ENCODE measurements at places on chromosomes 5 and 9.

DNA sequence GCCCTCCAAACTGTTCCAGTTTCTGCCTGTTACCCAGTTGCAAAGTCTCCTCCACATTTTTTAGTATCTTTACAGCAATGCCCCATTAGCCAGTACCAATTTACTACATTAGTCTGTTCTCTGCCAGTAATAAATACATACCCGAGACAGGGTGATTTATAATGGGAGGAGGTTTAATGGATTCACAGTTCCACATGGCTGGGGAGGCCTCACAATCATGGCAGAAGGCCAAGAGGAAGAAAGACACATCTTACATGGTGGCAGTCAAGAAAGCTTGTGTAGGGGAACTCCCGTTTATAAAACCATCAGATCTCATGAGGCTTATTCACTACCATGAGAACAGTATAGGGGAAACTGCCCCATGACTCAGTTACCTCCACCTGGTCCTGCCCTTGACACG, 600.7 kb upstream of the CDH6 start:
- H3K36me3 ChIP-seq = no peaks in the 10 kb centered on the region
- no peak for DNase-seq
- no peaks in the 10 kb centered on the region for H3K4me1 ChIP-seq
- no peak overlapping the region for H3K4me3 ChIP-seq

DNA sequence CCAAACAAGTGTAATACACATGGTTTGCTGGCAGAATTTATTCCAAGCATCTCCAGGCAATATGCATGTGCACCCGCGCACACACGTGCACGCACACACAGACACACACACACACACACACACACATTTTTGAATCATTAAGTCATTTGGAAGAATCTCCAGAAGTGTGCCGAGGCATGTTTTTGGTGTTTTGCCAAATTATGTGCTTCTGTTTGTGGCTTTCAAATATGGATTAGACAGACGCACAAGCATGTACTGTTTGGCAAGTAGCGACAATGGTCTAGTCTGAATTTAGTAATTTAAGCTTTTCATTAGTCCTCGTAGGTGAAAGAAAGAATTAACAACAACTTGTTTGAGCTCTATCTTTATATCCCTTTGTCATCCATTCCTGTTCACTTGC, 36.7 kb downstream of the NFIB start:
- peaks cover 87% of the 10 kb centered on the region for H3K4me1 ChIP-seq
- no peak overlapping the region for H3K27ac ChIP-seq
- no peak overlapping the region for H3K4me3 ChIP-seq
- no peaks in the 10 kb centered on the region for H3K27me3 ChIP-seq
- DNase-seq = no peak

- H3K27me3 ChIP-seq = no peaks in the 10 kb centered on the region
- H3K4me3 ChIP-seq = no peak overlapping the region
- no peak for DNase-seq
- peaks cover 87% of the 10 kb centered on the region for H3K4me1 ChIP-seq
Measured at GRCh38 chr5:124730381-124730780, 16.1 kb downstream of the ZNF608 start.

GRCh38 chr9:127776195-127776923, 2.1 kb downstream of the SH2D3C start:
- no peak overlapping the region for H3K27ac ChIP-seq
- H3K36me3 ChIP-seq = no peaks in the 10 kb centered on the region
- H3K4me3 ChIP-seq = peak overlapping the region; percentile 33
- no peaks in the 10 kb centered on the region for H3K27me3 ChIP-seq
- peaks cover 19% of the 10 kb centered on the region for H3K4me1 ChIP-seq

DNA sequence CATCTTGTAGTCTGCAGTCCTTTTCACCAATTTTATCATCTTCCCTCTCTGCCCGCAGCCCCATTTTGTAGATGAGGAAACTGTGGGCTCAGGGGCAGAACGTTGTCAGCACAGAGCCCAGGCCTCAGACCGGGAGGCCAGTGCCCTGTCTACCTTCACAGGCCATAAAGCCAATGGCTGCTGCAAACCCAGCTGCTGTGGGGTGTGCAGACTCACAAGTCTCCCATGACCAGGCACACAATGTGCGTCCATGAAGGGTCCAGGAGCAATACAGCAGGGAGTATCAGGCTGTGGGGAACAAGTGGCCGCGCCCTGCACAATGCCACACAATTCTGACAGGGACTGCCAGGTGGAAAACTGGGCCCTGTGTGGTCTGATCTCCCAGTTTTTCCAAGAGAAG, 71.0 kb downstream of the COL23A1 start:
- no peaks in the 10 kb centered on the region for H3K27me3 ChIP-seq
- no peak for DNase-seq
- H3K4me1 ChIP-seq = no peaks in the 10 kb centered on the region
- no peak overlapping the region for H3K4me3 ChIP-seq

DNA sequence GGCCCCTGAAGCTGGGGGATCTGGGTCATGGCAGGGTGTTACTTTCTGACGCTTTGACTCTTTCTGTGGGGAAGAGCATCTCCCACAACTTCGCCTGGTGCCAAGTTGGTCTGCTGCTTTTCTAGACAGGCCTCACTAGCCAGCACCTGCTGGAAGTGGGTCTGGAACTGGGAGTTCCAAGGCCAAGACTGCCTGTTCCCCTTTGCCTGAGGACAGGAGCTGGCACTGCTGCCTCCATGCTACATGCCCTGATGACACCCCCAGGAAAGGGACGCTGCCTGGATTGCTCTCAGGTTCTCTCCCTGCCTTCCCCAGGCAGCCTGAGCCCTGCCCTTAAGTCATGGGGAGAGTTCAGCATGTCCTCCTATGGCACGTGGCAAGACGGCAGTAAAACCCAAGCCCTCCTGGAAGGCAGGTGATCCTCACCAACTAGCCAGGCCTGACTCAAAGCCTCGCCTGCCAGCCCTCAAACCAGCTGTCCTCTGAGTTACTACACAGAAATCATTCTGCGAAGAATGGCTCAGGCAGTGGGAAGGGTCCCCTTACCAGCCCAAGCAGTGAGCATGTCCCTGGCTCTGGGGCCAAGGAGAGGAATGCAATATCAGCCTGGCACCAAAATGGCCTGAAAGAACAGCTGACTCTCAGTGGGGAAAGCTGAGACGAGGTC, 35.8 kb downstream of the SEC61B start:
- H3K4me3 ChIP-seq = no peak overlapping the region
- H3K27ac ChIP-seq = no peak overlapping the region
- no peaks in the 10 kb centered on the region for H3K27me3 ChIP-seq

GRCh38 chr5:79831381-79832309, 142.0 kb downstream of the CMYA5 start:
- H3K27ac ChIP-seq = no peak overlapping the region
- DNase-seq = peak; percentile 83
- H3K4me3 ChIP-seq = no peak overlapping the region
- H3K36me3 ChIP-seq = no peaks in the 10 kb centered on the region
- peaks cover 11% of the 10 kb centered on the region for H3K4me1 ChIP-seq

GRCh38 chr9:92119586-92119985, 4.4 kb upstream of the SPTLC1 start:
- DNase-seq = no peak
- H3K4me3 ChIP-seq = no peak overlapping the region

Measured in esophagus muscularis mucosa (tissue), 4 donors.